ENCODE measurements at places on chromosomes 13 and 19. TPM values are rescaled to one million over a fixed set of nuclear protein-coding genes. Genes with fewer than 3 reads are reported as not detected.

NLRP7 gene
- total RNA-seq: not detected

VN1R2 gene
- total RNA-seq: not detected

GRAMD1A gene
- total RNA-seq: 34.5 TPM

POSTN gene
- 0.58 TPM for total RNA-seq

LTBP4 gene
- total RNA-seq: 29.9 TPM

NLRP4 gene
- total RNA-seq: not detected

Measured in NCI-H460 (cell line).